ENCODE measurements at places on chromosomes 11 and 22.
A peak's percentile ranks its signal among the peaks of the same experiment; 100 is the strongest.

DNA sequence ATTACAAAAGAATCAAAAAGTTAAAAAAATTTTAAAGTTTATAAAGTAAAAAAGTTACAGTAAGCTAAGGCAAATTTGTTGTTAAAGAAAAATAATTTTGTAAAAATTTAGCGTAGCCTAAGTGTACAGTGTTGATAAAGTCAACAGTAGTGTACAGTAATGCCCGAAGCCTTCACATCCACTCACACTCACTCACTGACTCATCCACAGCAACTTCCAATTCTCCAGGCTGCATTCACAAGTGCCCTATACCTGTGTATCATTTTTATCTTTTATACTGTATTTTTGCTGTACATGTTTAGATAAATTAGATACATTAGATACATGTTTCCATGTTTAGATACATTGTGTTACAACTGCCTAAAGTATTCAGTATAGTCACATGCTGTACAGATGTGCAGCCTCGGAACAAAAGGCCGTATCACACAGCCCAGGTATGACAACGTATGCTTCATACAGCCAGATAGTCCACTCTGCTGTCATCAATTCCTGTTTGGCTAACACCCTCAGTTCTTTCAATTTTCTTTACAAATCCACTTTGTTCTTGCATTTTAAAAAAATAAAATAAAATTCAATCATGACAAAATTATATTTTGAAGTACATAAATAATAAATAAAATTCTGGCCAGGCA, 80.7 kb downstream of the RBFOX2 start:
- DNase-seq = no peak

DNA sequence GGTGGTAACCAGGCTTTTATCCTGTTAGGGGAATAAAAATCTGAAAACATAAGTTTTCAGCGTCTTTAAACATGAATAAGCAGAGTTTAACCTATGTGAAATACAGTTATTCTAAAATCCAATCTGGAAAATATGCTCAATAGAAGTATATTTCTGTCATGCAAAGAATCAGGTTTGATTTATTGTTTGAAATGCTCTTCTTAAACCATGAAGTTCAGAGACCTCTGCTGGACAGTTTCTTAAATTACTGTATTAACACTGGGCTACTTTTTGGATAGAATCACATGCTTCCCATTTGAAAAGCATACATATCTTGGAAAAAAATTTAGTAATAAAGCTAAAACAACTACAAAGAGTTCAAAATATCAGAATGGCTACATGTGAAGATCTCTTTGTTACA, 25.4 kb downstream of the APIP start:
- DNase-seq = no peak

DNA sequence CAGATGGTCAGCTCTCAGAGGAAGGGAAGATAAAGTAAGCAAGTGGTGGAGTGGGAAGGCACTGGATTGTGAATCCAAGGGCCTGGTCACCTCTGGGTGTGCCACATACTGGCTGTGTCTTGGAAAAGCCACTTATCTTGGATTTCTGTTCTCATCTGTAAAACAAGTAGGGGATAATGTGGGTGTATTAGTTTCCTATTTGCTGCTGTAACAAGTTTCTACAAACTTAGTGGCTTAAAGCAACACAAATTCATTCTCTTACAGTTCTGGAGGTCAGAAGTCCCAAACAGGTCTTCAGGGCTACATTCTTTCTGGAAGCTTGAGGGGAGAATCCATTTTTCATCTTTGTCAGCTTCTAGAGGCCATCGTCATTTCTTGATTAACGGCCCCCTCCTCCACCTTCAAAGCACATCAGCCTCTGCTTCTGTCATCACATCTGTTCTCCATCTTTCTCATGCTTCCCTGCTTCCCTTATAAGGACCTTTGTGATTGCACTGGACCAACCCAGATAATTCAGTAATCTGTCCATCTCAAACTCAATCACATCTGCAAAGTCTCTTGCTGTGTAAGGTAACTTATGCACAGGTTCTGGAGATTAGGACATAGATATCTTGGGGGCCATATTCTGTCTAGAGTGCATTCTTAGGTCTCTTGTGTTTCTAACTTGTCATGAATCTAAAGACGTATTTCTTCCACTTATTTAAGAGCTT, 75.9 kb downstream of the C22orf31 start:
- no peak for DNase-seq

- peak; percentile 65 for DNase-seq
Measured at GRCh38 chr22:27918341-27919221, 475 bp downstream of the PITPNB start.

DNA sequence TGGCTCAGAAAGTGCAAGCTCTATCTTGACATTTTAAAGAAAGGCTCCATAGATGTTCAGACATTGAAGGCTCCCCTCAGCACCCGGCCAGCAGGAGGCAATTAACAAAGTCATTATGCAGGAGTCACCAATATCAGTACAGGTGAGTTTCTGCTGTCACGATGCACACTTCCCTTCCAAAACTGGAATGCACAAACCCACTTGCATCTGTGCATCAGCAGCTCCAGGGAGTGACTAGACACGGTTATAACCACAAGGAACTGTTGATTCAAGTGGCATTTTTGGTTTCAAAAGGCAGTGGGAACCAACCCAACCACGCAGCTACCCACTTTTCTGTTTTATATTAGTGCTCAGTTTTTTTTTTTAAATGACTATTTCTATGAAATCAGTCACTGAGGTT, 293.9 kb upstream of the NARS2 start:
- DNase-seq = no peak

DNA sequence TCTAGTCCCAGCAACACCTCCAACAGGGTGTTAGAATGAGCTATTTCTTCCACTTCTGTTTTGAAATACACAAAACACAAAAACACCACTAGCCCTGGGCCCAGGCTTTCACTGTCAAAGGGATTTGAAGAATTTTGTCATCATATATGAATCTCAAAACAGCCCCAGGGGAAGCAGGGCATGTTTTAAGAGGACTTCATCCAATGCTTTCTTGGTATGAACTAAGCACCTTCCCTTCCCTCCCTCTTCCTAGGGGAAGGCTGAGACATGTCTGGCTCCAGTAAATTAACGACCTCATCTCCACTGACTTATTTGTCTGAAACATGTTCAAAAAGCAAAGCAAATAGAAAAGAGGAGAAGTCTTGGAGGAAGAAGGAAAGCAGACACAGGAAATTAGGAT, 75.7 kb upstream of the INCENP start:
- no peak for DNase-seq

GRCh38 chr11:17541330-17541885, 2.8 kb downstream of the USH1C start:
- no peak for DNase-seq
